BE2C (cell line): ENCODE measurements at places on chromosomes 7 and 10.

- no peak for DNase-seq
Measured at GRCh38 chr10:24246365-24246764, 37.4 kb downstream of the KIAA1217 start.

- DNase-seq: no peak
Measured at GRCh38 chr10:71694039-71694501, 25.5 kb downstream of the C10orf105 start.

DNA sequence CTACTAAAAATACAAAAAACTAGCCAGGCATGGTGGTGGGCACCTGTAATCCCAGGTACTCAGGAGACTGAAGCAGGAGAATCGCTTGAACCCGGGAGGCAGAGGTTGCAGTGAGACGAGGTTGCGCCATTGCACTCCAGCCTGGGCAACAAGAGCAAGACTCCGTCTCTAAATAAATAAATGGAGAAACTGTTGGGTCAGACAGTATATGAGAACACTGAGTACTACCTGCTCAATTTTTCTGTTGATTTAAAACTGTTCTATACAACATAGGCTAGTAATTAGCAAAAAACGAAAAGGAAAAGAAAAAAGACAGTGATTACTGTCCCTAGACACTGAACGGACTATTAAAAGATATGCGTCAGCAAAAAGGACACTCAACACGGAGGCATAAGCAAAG, 26.7 kb downstream of the GFRA1 start:
- DNase-seq: no peak

DNA sequence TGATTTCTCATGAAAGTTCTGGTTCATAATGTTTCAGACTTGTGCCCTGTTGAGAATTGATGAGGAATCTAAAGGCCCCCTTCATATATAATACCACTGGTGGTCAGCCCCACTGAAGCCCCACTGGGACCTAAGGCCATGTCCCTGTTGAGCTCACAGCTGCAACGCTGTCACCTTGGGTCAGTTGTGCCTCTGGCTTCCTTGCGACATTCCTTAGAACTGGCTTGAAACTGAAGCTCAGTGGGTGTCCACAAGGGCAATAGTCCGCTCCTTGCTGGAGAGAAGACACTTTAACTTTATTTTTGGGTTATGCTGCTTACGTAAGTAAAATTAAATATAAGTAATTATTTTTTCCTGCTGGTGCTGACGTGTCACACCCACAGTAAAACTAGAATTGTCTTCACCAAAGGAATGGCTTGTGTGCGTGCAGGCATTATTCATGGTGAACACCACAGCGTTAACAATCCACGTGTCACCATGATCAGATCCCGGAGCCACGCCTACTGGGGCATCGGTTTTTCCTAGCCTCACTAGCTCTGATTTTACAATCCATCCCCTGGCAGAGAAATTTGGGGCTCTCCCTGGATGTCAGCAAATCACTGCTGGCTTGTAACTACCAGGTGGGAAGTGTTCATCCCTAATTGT, 66.5 kb downstream of the BICC1 start:
- DNase-seq: no peak

DNA sequence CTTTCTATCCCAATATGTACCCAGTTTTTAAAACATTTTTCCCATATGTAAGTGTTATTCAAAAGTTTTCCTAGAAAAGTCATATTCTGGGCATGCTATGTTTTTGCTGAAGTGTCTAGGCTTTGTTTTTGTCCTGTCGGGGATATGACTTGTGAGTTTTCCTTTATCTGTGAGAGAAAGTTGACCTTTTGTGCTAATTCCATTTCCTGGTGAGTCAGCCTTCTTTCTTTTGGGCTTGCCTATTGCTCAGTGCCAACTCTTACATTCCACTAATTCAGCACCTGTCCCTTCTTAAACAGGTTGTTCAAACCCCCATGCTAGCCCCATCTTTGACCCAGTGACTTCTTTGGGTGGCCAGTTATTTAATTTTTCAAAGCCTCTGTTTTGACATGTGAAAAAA, 146.2 kb downstream of the AHR start:
- no peak for DNase-seq

- no peak for DNase-seq
Measured at GRCh38 chr7:44308596-44309270, 16.7 kb downstream of the CAMK2B start.

GRCh38 chr10:93299606-93300287, 182.4 kb downstream of the MYOF start:
- DNase-seq: no peak

GRCh38 chr10:49645871-49646870, 32.3 kb downstream of the CHAT start:
- no peak for DNase-seq

- no peak for DNase-seq
Measured at GRCh38 chr7:81688622-81689411, 81.0 kb downstream of the HGF start.

DNA sequence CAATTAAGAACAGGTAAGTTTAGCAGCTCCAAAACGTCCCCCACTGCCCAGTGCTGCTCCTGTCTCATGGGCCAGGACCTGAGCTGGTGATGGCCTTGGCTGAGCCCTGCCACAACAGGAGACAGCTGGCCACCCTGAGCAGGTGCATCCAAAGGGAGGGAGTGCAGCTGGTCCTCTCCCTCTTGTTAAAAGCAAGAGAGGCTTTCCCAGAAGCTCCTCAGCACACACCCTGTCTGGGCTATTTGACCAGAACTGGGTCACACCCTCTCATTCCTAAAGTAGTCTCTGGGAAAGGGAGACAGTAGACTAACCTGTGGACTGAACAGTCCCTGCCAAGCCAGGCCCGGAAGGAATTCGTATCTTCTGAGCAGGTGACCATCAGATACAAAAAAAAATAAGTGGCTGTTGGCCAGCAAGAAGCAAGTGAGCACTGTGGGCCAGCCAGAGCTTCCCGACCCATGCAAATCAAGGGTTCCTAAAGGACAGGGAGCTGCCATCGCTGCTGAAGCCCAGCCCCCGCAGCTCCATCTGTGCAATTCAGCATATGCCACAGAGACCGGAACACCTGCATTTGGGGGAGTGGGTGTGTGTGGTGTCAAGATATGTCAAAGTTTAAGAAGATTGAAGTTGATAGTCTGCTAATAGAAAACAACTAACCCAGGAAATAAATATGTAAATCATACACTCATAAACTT, 2.1 kb upstream of the TMEM72 start:
- no peak for DNase-seq

- DNase-seq: no peak
Measured at GRCh38 chr7:147809786-147810185, 780.8 kb upstream of the C7orf33 start.

GRCh38 chr10:73772281-73773151, 9.3 kb upstream of the CHCHD1 start:
- peak; percentile 77 for DNase-seq

DNA sequence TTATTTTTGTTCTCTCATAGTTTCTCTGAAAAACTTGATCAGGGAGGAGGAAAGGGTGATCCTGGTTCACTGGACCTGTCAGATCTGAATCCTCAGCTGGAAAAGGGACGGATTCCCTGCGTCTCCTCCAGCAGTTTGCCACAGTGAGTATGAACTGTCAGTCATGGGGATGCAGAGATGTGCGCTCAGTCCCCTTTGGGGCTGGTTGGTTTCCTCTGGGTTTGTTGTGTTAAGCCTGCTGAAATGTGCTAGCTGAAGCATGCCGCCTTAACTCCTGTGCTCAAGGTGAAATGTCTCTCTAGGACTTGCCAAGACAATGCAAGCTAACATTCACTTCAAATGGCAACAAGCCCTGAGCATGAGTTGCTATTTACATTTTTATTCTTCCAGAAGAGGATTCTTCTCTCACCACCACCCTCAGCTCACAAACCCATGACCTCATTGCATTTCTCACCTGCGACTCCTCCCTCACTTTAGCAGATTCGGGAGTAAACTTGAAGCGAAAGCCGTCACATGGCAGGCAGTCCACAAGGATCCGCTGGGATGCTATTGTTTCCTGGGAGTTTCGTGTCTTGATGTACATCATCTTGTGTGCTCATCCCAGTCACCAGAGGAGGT, 192.9 kb upstream of the FZD8 start:
- DNase-seq: no peak

DNA sequence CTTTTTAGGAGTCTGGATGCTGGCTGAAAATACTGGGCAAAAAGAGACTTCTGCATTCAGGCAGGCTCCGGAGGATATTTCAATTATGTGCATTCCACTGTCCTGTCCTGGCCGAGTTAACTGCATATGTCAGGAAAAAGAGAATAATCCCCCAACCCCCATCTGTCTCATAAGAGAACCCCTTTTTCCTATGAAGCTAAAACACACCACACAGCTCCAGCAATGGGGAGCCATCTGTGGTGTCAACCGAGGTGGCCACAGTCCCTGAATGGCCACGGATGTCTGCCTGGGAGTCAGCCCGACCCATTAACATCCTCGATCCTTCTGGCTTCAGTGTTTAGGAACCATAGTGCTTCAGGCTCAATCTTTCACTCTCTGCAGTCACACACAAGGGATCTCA, 70.4 kb downstream of the RSU1 start:
- DNase-seq: no peak

DNA sequence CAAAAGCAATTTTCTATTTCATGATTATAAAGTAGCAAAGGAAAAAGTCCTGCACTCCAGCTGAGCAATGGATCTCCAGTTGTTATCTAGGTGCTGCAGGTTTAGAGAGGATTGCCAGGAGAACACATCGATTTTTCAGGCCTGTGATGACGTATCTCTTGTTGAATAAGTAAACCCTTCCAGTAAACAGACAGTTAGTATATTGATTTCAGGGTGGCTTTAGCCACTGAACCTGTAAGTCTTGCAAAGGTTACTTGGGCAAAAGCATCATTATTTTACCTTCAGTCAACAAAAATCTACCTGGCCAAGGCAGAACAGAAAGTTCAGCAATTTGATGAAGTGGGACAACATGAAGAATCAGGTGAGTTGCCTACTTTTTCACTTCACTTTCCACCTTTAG, 12.3 kb downstream of the EGFR start:
- DNase-seq: no peak

DNA sequence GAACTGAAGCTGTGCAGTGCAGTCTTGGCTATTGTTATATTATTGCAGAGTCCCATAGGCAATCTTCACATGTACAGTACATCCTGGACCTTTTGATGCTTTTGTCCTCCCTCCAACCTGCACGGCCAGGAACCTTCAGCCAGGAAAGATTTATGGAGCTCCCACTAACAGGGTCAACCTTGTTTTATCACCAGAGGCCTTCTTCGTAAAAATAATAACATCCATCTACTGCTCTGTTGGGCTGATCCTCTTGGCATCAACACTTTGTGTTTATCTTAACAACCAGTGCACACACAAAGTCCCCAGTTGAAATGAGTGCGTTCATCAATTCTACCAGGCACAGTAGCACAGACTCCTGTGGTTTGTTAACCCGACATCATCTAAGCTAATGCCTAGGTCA, 72.4 kb downstream of the AGMO start:
- no peak for DNase-seq

DNA sequence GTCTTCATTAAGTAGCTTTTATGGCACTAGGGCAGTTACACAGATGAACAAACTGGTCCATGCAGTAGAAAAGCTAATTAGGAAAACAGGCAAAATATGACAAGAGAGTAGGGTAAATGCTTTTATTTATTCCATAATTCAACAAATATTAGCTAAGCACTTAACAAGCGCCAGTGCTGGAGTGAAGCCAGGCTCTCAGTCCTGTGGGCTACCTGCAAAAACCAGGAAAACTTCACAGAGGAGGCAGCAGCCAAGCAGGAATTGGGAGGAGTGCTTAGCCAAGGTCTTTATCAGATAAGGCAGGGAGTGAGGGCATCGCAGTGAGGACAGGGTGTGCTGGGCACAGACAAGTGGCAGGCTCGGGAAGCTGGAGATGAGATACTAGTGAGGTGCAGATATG, 4.9 kb upstream of the KAT6B start:
- no peak for DNase-seq

GRCh38 chr7:74094224-74095101, 10.9 kb downstream of the LIMK1 start:
- DNase-seq: peak; percentile 83

DNA sequence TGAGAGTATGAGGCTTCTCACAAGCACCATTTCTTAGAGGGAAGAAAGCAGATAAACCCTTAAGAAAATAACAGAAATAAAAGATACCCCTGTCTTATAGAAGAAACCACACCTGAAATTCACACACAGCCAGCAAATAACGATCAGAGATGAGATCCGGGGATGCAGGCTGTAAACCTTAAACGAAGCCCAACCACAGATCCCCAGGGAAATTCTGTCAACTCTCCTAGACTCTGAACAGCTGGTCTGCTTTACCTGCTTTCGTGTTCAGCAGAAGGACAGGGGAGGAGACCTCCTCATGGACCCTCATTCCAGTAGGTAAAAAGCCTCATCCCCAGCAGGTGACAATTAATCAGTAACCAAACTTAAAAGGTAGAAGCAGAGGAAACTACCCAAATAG, 45.0 kb downstream of the VOPP1 start:
- DNase-seq: no peak
